Endothelial cell (in vitro differentiated cells): ENCODE measurements at places on chromosomes 6 and 20. TPM values are rescaled to one million over a fixed set of nuclear protein-coding genes. Genes with fewer than 3 reads are reported as not detected.

The APOM gene
- total RNA-seq, result 0.92 TPM

DNA sequence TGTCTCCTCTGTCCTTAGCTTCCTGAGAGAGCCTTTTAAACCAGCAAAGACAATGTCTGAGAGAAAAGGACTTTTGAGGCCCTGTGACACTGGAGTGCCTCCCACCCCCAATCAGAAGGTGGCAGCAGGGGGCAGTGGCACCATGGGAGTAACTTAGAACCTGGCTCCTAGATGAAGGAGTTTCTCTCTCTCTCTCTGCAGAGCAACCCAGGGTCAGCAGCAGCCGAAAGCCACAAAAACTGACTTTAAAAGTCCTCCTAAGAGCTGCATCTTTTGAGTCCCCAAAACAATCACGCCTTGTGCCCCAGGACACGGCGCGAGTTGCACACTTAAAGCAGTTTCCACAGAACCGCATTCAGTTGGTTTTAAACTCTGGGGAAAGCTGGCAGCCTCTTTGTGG, 5.3 kb upstream of the TCP11 start:
- peak; percentile 66 for DNase-seq

DNA sequence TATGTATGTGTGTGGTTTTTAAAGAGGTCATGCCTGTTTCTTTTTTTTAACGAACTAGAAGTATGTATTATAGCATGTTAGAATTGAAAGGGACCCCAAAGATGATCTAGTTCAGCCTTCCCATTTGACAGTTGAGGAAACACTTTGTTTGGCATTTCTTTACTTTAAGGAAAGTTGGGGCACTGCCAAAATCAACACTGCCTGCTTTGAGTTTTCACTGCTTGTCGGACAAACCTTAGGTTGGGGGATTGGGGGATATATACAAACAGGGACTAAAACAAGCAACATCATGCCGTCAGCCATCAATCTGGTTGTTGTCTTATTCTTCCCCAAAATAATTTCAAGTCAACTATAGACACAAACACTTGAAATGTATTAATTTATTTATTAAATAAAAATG, 14.1 kb upstream of the CALHM6 start:
- no peak for DNase-seq

DNA sequence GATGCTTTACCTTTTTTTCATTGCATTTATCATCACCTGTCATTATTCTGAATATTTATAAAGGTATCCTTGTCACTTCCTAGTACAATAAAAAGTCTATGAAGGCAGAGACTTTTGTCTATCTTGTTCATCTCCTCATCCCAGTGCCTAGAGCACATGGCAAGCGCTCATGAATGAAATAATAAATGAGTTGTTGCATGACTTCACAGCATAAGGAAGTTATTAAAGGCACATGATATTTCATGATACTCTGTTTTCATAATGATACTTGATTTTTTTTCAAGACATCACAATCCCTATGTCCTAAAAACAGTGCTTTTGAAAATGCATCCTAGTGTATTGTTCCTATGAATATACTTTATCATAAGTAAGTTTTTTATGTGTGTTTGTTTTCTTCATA, 310.6 kb upstream of the RSPO3 start:
- DNase-seq, result no peak

The DNAAF9 gene
- 18.8 TPM for total RNA-seq

The TRIM15 gene
- total RNA-seq, result not detected

DNA sequence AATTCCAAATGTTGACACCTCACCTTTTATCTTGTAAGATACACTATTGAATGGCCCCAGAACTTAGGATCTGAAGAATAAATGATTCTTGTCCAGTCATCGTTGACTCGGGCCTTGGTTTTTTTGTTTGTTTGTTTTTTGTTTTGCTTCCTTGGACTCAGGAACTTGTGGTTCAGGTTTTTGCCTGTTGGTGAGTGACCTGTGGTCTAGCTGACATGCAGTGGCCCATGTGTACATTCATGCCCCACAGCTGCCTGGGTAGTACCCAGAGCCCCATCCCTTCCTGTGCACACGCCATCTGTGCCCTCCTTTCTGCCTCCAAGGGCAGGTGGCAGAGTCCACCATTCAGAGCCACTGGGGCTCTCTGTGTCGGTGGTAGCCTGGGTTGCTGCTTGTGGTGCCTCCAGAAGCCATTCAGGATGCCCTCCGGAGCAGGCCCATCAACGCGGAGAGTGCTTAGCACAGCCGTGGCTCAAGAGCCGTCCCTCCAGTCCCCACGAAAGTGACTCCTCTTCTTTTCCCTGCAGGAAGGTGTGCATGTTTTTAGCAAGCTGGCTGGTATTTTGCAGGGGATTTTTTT, 85.9 kb downstream of the SYNJ2 start:
- DNase-seq, result no peak

DNA sequence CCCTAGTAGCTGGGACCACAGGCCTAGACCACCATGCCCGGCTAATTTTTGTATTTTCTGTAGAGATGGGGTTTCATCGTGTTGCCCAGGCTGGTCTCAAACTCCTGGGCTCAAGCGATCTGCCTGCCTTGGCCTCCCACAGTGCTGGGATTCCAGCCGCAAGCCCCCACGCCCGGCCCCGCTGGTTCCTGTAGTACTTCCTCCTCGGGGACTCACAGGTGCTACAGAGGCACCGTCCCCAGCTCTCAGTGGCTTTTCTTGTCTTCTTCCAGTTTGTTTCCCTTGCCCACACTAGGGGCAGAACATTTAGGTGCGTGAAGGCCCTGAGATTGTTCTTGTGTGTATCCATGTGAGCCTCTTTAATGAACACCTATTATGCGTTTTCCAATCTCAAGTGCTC, 773 bp upstream of the ZBP1 start:
- no peak for DNase-seq

GRCh38 chr6:87747646-87748045, 45.6 kb upstream of the AKIRIN2 start:
- no peak for DNase-seq

The MYBL2 gene
- 20.8 TPM for total RNA-seq

The EYA2 gene
- not detected for total RNA-seq

The NR2E1 gene
- total RNA-seq, result not detected

DNA sequence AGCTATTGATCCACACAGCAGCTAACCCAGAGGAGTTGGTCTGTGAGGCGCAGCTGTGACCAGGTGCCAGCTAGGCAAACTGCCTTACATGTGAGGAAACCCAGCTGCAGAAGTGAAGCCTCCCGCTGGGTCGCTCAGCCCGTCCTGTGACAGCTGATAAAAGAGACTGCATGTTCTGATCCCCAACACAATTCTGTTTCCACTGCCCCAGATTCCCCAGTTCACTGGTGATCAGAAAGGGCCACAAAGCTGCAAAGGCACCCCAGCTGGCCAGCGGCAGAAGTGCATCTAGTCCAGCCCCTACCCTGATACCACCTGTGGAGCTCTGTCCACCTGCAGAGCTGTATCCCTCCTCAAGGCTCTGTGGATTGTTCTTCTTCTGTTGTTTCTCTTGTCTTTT, 64.5 kb downstream of the CTNNBL1 start:
- peak; percentile 9 for DNase-seq

DNA sequence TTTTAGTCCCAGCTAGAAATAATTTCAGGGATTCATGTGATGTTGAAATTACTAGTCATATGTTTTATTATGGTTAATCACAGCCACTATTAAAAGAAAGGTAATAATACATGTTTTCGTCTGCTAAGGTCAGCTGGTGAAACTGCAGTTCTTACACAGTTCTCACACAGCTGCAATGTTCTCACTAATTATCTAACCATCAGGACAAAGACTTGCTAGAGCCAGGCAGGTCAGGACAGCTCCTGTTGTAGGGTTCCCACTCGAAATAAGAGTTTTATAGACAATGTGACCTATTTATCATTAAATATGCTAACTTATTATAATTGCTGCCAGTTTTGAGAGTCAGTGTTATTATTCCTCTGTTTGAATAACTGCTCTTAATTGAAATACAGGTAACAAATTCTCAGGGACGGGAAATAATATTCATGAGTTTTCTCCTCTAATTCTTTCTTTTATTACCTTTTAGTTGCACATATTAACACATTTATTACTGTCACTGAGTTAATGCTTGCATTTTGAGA, 97.9 kb downstream of the GJA1 start:
- DNase-seq, result no peak

GRCh38 chr6:77181749-77182148, 281.5 kb downstream of the HTR1B start:
- no peak for DNase-seq

DNA sequence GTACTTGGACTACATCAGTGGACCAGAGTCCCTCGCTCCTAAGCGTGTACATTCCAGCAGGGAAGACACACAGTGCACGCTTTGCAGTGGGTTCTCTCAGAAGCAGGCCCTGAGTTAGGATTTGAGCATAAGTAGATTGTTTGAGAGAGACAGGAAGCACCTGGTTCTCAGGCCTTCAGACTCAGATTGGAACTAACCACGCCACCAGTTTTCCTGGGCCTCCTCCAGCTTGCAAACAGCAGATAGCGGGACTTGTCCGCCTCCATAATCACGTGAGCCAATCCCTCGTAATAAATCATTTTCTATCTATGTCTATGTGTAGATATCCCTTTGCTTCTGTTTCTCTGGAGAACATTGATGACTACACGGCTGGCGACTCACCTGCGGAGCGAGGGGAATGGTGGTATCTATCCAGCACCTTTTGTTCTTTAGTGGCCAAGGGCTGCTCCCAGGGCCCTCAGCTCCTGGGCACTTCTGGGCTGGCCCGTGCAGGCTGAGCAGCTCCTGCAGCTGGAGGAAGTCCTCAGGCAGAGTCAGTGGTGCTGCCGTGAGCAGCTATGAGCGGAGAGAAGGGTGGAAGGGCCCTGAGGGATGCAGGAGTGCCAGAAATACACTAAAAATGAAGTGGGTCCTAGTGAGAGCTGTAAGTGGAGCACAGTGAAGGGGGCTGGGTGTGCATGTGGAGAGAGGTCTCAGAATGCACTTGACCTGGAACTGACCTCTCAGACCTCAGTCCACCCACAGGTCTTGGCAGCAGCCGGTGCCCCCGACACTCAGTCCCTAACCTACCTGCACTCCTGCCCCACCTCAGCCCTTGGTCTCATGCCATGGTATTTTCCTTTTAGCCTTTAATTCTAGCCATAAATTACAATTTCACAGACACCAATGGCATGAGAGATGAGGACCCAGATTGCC, 76.9 kb downstream of the STK35 start:
- no peak for DNase-seq

DNA sequence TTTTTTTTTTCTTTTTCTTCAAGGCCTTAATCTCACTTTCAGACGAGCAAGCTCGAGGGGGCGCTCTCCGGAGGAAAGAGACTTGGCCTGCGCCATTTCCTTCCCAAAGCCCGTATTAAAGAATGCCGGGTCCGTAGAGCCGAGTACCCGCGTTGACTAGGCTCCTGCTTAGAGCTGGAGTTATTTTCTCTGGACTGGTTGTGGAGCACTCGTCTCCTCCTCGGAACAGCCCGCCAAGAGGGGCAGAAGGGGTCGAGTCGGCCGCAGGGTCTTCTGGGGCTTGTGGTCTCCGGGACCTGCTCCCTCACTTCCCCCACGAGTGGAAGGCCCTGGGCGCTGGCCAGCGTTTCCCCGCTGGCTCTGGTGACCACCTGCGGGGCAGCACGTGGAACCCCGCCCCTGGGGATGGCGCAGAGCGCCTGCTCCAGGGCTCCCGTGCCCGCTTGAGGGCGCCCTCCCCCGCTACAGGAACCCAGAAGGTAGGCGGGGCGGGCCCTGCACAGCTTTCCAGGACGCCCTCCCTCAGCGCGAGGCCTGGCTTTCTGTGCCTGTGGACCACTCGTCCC, 2.7 kb upstream of the MEI4 start:
- peak; percentile 92 for DNase-seq

DNA sequence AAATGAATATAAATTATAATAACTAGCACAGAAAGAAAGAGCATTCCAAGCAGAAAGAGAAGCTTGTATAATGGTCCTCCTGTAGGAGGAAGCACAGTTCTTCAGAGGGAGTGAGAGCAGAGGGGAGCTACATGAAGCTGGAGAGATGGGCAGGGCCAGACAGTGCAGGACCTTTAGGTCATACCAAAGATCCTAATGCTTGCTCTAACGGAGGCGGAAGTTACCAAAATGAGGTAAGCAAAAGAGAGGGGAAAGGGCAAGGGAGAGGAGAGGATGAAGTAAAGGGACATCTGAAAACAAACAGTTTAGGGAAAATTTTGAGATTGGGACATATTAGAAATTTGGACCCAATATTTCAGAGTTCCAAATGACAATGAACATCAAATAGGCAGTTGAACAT, 50.2 kb downstream of the HBS1L start:
- no peak for DNase-seq

GRCh38 chr6:21053612-21054011, 519.4 kb downstream of the CDKAL1 start:
- no peak for DNase-seq

DNA sequence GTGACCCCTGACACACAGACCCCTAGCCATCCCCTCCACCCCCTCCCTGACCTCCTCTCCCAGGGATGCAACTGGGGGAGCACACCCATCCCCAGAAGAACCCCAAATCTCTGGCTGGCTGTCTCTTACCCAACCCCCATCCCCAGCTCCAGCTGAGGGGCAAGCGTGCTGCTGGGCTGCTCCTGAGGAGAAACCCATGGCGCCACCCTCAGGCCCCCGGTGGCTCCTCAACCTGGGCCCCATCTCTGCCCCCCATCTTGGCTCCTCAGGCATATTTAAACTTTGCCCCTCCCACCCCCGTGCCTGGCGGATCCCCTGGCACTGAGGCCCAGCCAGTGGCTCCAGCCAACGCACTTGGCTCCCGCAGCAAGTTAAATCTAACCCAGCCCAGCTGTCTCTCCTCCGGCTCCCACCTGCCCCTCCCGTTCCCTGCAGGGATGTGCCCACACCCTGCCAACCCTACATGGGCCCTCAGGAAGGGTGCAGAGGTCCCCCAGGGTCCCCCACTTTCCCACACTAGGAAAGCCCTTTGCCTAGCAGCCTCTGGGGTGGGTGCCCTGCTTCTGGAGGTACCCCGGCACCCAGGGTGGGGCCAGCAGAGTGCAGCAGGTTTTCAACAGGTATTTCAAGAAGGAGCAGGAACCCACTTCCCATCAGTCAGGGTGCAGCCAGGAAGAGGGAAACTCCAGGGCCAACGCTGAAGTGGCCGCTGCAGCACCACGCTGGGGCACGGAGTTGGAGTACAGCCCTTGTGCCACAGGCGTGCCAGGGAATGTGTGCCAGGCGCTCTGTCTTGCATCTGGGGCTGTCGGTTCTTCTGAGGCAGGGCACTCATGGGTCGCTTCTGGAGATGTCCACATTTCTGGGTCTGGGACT, 5.3 kb upstream of the OSBPL2 start:
- DNase-seq, result no peak

The RING1 gene
- 19.6 TPM for total RNA-seq

The MMP24 gene
- 9.1 TPM for total RNA-seq

DNA sequence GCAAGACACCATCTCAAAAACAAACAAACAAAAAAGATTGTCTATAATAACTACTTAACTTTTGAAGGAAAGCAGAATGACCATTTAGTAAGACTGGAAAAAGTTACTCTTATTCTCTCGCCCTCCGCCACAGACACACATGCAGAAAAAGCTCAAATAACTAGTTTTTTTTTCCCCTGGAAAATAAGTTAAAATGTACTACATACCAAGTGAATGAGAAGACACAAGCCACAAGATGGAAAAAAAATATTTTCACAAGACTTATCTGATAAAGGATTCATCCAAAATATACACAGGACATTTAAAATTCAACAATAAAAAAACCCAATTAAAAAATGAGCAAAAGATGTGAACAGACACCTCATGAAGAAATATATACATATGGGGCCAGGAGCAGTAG, 31.9 kb downstream of the NUDT3 start:
- no peak for DNase-seq
